ENCODE measurements at places on chromosomes 12 and 14.

GRCh38 chr14:60510254-60510950 is 1.5 kb downstream of the SIX6 start:
- DNase-seq, result no peak

DNA sequence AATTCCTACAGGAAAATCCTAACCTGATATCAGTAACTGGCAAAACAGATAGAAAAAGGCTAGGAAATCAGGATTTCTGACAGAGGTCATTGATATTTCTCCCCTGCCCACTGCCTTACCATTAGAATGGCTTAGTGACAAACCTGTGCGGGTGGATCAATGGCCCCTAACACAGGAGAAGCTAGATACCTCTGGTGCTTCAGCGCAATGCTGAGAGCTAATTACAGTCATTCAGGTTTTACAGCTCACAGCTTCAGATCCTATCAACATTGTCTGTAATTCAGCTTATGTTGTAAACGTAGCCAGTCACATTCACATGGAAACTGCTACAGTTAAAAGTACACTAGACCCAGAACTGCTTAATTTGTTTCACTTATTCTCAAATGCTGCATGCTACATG is 17.4 kb upstream of the SLC10A1 start:
- no peak for DNase-seq

DNA sequence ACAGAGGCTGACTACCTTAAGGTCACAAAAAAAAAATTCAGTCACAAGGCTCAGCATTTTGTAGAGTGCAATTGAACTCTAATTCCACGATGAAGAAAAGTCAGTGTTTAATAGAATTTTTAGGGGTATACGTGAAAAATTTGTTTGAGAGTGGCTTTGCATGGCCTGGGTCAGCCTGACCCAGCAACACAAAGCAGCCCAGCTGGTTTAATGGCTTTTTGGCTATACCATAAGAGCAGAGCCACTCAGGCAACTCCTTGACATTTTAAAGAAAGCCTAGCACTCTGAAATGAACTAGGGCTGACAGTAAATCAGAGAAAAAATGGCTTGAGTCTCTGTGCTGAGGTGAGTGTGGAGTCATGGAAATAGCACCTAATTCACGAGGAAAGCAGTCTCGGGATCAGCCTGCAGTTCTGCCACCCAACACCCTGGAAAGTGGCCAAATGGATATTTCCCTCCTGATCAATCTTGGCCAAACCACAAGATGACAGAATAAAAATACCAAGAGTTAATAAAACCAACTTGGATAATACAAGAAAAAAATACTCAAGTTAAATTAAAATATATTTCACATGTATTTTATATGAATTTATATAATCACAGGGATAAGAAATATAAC is 59.5 kb downstream of the GALNT4 start:
- DNase-seq, result no peak

GRCh38 chr14:74413627-74414026 is 12.4 kb downstream of the SYNDIG1L start:
- DNase-seq, result no peak

GRCh38 chr12:72498354-72498753 is 226.2 kb downstream of the TRHDE start:
- no peak for DNase-seq
